ENCODE measurements at places on chromosomes 11 and 22. TPM values are rescaled to one million over a fixed set of nuclear protein-coding genes. Genes with fewer than 3 reads are reported as not detected.

The LRRC32 gene
- total RNA-seq: 0.14 TPM

The FUT4 gene
- 2.2 TPM for total RNA-seq

The SMPD1 gene
- 11.2 TPM for total RNA-seq

The FGF3 gene
- total RNA-seq: not detected

The NFAM1 gene
- not detected for total RNA-seq

The WT1 gene
- total RNA-seq: 5.9 TPM

The UQCR10 gene
- 122 TPM for total RNA-seq

The ETS1 gene
- 27.7 TPM for total RNA-seq

The NRGN gene
- total RNA-seq: 10.5 TPM

The OR52A1 gene
- total RNA-seq: not detected

The MMP13 gene
- total RNA-seq: not detected

The RGL4 gene
- total RNA-seq: not detected

The SPTBN2 gene
- total RNA-seq: 11.7 TPM

The C1QTNF4 gene
- total RNA-seq: not detected

The OR5T3 gene
- total RNA-seq: not detected

The RBFOX2 gene
- 31.6 TPM for total RNA-seq

The PRG2 gene
- total RNA-seq: not detected

The TREH gene
- not detected for total RNA-seq

The C11orf42 gene
- total RNA-seq: not detected

The OR51I1 gene
- total RNA-seq: not detected

The TOB2 gene
- total RNA-seq: 20.4 TPM

The MUC2 gene
- total RNA-seq: 0.50 TPM

The LMO1 gene
- total RNA-seq: 2.3 TPM

The CD3G gene
- total RNA-seq: not detected

The PICALM gene
- total RNA-seq: 83.1 TPM

The SCGB1A1 gene
- total RNA-seq: 0.45 TPM

The BIK gene
- 1.5 TPM for total RNA-seq

The CNIH2 gene
- 1.6 TPM for total RNA-seq

The TRIM3 gene
- 18.7 TPM for total RNA-seq

The MAPK8IP2 gene
- total RNA-seq: 3.8 TPM

The GCAT gene
- total RNA-seq: 3.6 TPM

The MS4A15 gene
- not detected for total RNA-seq

The GAL gene
- total RNA-seq: 18.0 TPM

The AGBL2 gene
- total RNA-seq: 1.7 TPM
